AG08396 (cell line): ENCODE measurements at places on chromosomes 7 and 10.

DNA sequence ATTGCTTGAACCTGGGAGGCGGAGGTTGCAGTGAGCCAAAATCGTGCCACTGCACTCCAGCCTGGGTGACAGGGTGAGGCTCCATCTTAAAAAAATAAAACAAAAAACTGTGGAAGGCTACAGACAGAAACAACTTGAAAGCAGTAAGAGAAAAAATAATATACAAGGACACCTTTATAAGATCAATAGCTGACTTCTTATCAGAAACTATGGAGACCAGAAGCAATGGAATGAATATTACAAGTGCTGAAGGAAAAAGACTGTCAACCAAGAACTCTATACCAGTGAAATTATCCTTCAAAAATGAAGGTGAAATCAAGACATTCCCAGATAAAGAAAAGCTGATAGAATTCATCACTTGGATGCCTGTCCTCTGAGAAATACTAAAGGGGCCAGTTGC is 49.0 kb downstream of the RBAK start:
- DNase-seq, result no peak

DNA sequence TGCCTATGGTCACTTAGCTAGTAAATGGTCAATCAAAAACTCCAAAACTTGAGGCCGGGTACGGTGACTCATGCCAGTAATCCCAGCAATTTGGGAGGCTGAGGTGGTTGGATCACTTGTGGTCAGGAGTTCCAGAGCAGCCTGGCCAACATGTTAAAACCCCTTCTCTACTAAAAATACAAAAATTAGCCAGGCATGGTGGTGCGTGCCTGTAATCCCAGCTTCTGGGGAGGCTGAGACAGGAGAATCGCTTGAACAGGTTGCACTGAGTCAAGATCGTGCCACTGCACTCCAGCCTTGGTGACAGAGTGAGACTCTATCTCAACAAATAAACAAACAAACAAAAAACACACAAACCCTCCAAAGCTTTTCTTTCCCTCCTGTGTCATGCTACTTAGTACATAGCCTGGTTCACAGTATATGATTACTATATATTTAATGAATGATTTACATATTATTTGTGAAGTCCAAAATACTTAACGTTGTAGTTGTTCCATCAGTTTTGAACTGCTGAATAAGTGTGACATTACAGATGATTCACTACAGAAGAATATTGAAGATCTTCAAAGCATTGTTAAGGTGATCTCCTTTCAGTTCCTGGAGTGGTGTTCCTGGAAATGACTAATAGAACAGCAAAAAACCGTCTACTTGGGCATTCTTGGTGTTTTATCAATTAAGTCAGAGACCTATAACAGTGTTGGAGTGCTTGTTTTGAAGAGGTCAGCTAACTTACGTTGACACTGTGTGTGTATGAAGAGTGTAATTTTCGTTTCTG is 72.9 kb downstream of the ADK start:
- peak; percentile 10 for DNase-seq

DNA sequence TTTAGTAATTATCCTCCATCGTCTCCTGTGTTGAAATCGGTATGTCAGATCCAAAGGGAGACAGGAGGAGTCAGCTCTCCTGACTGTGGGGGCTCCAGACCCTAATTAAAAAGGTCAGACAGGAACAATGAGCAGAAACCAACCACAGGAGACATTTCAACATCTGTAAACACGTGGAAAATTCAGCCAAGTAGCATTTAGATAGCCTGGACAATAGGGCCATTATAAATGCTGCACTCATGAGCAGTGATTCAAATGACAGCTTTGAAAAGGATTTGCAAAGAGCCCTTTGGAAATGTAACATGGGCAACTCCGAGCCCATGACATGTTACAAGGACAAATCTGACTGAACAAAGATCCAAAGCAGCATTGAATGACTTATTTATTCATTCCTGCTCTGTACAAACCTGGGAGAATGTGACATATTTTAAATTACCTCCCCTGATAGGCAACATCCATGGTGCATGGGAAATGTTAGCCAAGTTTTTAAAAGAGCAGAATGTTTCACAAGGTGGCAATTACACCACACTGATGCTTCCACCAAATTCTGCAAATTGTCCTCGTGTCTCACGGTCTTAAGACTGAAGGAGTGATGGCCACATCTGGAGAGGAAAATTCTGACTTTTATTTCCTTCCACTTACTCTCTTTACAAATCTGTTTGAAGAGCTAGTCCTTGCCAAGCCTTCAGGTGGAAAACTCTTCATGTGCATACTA is 113.3 kb upstream of the KMT2E start:
- DNase-seq, result no peak

- peak; percentile 87 for DNase-seq
Observed at GRCh38 chr10:69237528-69238159, 17.5 kb downstream of the HKDC1 start.

DNA sequence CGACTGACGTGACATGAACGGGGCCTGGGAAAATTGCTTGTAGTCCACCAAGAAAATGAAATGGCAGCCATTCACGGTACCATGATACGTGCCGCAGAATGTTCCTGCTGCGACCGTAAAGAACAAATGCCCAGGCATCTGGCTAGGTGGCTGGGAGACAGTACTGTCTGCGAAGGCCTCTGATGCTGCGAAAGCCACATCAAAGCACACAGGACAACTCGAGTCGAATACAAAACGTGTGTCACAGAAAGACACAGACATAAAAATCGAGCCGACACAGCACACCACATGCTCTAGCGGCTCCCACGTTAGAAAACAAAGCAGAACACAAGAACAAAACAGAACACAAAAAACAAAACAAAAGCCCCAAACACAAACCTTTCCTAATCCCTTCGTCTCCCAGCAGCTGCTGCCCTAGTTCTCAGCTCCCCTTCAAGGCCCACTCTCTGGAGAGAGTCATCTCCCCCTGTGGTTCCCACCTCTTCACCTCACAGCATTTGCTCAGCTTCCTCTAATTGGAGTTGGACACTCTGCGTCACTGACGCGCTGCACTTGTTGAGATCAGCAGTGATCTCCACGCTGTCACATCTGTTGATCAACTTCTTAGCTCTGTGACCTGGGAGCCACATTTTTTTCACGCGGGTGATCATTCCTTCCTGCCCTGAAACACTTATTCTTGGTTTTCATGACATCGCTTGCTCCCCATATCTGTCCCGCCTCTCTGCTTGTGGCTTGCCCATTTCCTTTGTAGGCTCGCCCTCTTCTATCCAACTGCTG is 112.2 kb downstream of the CLEC2L start:
- DNase-seq, result no peak

- DNase-seq, result peak; percentile 4
Observed at GRCh38 chr10:18527687-18528086, 123.7 kb downstream of the NSUN6 start.

DNA sequence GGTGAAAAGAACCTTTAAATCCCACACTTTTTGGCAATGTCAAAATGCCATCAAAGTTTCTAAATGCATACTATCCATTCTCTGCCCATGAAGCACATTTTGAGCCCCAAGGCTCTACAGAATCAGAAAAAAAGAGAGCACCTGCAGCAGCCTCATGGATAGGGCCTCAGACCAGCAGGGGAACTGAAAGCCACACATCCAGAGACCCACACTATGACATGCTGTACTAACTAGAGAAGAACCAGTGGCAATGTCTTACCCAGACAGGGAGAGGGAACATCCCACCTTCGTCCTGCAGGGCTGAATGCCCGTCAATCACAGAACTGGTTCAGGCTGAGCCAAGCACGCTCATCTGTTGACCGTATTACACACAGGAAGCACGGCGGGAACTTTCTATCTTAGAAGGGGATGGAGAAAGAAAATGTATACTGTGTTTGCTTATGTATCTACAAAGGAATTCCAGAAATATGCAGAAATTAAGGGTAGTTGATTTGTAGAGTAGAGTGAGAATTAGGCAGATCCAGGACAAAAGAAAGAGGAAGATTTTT is 237.2 kb downstream of the GLI3 start:
- DNase-seq, result no peak

DNA sequence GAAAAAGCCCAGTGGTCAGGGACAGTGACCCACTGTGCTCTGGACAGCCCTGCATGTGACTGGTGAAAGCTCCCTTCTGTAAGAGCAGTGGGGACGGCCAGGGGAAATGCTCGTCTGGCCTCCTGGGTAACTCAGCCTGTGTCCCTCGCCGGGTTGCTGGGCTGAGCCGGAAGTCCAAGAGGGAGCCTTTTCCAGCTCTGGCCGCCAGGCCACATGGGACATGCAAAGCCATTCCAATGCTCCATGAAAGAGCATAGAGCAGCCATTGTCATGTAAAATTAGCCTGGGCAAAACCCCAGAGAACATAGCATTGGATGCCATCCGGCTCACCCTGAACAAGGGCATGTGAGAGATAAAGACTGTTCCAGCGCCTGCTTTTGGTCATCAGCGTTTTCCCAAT is 64.9 kb upstream of the ADRB1 start:
- no peak for DNase-seq

GRCh38 chr10:124943301-124944092 is 1.6 kb downstream of the ZRANB1 start:
- peak; percentile 21 for DNase-seq

DNA sequence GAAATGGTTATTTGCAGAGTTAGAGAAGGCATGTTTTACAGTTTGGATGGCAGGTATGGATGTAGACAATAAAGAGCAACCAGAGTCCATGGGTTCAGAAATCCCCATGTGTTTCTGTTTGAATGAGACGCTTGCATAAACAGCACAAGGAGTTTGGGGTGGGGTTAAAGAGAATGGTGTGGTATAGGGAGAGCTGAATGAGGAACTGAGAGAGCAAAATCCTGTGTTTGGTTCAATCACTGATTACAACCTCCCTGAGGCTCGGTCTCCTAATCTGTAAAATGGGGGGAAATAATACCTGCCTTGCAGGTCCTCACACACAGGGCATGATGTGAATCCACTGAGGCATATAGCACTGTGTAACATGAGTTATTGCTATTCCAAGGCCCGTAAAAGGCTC is 23.7 kb downstream of the CAV1 start:
- no peak for DNase-seq

GRCh38 chr10:117578999-117579590 is 36.5 kb downstream of the EMX2 start:
- no peak for DNase-seq

DNA sequence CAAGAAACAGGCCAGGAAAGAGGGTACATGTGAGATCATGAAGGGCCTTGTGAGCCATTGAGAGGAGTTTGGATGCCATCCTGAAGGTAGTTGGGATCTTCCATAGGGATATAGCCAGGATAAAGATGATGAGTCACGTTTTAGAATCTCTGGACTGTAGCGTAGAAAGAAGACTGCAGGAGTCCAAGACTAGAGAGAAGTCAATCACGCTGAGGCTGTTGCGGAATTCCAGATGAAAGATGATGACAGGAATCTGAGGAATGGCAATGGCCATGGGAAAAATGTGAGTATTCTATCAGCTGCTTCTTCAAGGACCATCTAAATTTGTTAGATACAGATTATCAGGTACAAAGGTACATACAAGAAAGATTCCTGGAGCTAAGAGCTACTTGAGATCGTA is 711.3 kb downstream of the GRM8 start:
- no peak for DNase-seq

DNA sequence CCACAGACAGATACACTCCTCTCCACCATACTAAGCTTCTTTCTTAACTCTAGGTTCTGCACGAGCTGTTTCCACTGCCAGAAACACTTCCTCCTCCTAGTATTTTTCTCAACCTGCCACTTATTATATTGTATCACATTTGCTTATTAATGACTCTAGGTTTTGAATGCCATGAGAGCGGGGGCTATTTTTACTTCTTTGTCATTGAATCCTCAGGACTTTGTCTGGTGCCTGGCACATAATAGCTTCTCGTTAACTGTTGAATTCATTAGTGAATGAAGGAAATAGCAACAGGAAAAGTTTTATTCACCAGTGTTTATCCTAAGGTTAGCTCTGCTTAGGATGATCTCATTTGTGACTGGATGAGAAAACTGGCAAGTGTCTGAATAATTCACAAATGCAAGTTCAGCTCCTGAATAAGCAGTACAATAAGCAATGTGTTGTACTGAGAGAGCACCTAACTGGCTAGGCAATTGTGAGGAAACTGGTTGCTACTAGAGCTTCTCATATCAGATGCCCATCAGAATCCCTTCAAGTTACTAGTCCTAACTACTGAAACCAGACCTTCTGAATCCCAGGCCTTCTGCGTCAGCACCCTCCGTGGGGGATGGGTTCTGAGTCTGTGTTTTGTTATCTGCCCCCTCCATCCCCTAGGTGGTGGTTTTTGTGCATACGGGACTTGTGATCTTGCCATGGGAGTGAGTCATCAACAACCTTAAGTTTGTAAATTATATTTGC is 92.7 kb downstream of the LSMEM1 start:
- DNase-seq, result no peak

DNA sequence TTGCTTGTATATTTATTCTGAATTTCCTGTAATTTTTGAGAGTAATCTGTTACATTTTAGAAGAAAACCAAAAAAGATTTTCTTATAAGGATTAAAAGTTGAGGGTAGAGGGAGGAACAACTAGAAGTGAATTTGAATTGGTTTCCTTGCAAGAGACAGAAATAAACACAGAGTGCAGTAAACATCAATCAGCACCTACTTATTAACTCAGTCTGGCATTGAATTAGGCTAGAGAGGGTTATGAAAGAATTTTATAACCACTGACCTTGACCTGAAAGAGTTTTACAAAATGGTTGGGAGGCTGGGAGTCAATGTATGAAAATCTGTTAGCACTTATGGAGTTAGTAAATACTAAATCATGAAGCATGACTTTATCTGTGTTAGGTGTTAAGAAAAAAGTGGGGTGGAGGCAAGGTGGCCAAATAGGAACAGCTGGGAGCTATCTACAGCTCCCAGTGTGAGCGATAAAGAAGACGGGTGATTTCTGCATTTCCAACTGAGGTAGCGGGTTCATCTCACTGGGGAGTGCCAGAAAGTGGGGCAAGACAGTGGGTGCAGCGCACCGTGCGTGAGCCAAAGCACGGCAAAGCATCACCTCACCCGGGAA is 106.5 kb downstream of the PDE1C start:
- no peak for DNase-seq

DNA sequence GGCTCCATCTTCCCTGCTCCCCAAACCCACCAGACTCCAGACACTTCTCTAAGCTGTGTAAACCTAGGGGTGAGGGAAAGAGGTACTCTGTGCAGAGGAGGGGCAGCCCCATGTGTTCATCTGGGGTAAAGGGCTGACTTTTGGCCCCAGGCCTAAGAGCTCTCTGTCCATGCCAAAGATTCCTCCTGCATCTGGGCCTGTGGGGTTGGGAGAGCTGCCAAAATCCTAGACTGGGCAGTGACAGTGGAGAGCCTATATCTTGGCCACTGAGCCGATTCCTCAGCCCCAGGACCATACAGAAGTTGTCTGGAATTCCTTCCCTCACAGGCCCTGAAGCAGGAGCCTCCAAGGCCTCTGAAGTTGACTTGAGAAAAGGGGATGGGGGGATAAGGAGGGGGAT is 25.3 kb upstream of the LEP start:
- DNase-seq, result peak; percentile 59
